Smooth muscle cell of bladder (primary cell): ENCODE measurements at places on chromosomes 3 and 15. TPM values are rescaled to one million over a fixed set of nuclear protein-coding genes. Genes with fewer than 3 reads are reported as not detected.

SLC28A2 gene
- under 0.01 TPM in 1 of 2 replicates, not detected in the other for total RNA-seq

IL12A gene
- 0.43 and 1.6 TPM in 2 replicates for total RNA-seq

CADM2 gene
- total RNA-seq: not detected in 2 replicates

ALPK3 gene
- total RNA-seq: under 0.01 and 0.37 TPM in 2 replicates

LMLN gene
- 6.5 and 7.3 TPM in 2 replicates for total RNA-seq

SLC12A8 gene
- total RNA-seq: 45.4 and 79.0 TPM in 2 replicates

RYR3 gene
- 0.09 TPM in 1 of 2 replicates, not detected in the other for total RNA-seq

RRP9 gene
- total RNA-seq: 28.4 and 42.2 TPM in 2 replicates

PPP1R14D gene
- total RNA-seq: not detected in 2 replicates

NAALADL2 gene
- 12.9 and 13.7 TPM in 2 replicates for total RNA-seq

CLRN1 gene
- total RNA-seq: not detected in 2 replicates

IQCH gene
- 3.2 and 3.3 TPM in 2 replicates for total RNA-seq

RPN1 gene
- total RNA-seq: 546 and 573 TPM in 2 replicates

NAA50 gene
- 145 and 194 TPM in 2 replicates for total RNA-seq

TP63 gene
- under 0.01 and 0.09 TPM in 2 replicates for total RNA-seq

NRROS gene
- 0.28 and 0.46 TPM in 2 replicates for total RNA-seq

RAB27A gene
- total RNA-seq: 9.0 and 10.5 TPM in 2 replicates

CDHR4 gene
- total RNA-seq: under 0.01 and 0.14 TPM in 2 replicates

SI gene
- not detected in 2 replicates for total RNA-seq

GPR176 gene
- total RNA-seq: 99.7 and 108 TPM in 2 replicates

STAC gene
- total RNA-seq: 1.7 and 3.8 TPM in 2 replicates

ALDH1A2 gene
- total RNA-seq: 0.55 and 1.7 TPM in 2 replicates
